Stimulated activated CD4-positive, alpha-beta T cell treated with anti-CD3 and anti-CD28 coated beads, Interleukin-1b, Interleukin-23, amount 100 ng/mL, for 1 hour (primary cell): ENCODE measurements at places on chromosomes 3 and 15.

DNA sequence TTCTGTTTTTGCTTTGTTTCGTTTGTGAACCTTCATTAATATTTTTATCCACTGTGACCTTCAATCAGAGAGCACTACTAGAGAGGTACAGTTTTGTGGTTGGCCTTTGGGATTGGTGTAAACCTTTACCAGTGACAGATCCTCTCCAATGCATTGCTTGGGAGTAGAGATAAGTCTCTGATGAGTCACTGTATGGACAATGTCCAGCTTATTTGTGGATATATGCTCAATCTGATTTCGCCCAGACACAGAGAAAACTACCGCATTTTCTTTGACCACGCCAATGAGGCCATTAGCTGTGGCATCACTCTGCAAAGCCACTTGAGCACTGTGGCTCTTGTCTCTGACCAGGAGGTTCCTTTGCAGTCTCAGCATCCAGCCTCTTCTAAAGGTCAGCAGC, 964.7 kb downstream of the TUSC7 start:
- DNase-seq: no peak

- DNase-seq: no peak
These were observed 298.2 kb downstream of the UBE2E2 start for GRCh38 chr3:23501201-23501802.

DNA sequence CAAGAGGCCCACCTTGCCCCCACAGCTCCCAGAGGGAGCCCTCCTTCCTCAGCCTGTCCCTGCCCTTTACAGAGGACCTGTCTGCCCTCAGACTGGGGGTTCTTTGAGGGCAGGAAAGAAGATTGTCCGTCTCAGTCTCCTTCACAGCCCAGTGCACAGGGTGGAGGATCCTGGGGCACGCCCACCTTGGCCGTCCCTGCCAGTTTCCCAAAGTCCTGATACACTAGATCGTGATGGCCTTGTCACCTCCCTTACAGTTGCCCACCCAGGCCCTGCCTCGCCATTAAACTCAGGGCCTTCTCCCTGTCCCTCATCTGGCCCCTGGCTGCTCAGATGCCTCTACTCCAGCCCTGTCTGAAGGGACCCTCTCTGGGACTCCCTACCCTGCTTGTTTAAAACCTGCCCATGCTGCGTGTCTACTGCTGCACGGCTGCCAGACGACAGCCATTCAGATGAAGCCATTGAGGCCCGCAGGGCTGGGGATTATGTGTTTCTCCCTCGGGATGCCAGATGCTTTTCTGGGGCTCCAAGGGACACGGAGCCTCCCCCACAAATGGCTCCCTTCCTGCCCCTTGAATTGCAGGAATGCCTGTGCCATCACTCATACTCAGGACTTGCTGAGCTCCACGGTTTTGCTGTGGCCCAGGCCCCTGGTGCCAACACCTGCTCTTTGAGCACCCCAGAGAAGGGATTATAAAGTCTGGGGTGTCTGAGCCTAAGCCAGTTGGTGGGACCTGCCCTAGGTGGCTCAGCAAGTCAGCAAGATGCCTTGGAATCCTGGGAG, 27.8 kb downstream of the ACSBG1 start:
- DNase-seq: no peak

DNA sequence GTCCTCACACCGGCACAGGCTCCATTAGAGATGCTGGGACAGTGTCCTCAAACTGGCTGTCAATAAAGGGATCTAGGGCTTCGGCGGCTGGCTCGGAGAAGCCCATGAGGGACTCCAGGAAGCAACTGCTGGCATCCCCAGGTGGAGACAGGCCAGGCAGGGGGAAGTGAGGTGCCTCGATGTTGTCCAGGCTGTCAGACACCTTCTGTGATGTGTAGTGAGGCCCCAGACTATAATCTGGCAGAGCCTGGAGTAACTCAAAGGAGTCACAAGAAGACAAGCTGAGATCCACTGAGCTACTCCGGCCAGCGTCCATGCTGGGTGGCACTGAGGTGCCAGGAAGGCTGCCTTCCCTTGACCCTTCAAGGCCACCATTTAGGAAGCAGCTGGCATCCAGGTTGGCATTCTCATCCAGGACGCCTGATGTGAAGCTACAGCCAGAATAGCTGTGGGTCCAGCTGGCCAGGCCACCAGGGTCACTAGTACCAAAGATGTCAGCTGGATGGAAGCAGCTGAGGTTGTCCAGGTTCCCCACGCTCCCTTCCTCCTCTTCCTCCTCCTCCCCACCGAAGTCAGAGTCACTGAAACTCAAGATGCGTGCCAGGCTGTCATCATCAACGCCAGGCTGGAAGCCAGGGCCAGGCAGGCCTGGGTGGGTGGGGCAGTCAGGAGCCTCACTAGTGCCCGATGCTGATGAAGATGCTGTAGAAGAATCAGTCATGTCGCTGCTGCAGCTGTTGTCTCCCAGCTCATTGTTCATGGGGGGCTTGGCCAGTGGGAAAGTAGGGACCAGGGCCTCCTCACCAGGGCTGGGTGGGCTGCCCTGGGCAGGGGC, 10.1 kb downstream of the CSRNP1 start:
- DNase-seq: no peak

GRCh38 chr3:12188328-12188648, 29.6 kb upstream of the TIMP4 start:
- DNase-seq: no peak

GRCh38 chr3:42685363-42685881, at the start of gene KLHL40:
Gene KLHL40, plus strand, starts transcription at chr3:42685537. Its CDS starts 82 bp downstream, at chr3:42685619.
- DNase-seq: no peak

DNA sequence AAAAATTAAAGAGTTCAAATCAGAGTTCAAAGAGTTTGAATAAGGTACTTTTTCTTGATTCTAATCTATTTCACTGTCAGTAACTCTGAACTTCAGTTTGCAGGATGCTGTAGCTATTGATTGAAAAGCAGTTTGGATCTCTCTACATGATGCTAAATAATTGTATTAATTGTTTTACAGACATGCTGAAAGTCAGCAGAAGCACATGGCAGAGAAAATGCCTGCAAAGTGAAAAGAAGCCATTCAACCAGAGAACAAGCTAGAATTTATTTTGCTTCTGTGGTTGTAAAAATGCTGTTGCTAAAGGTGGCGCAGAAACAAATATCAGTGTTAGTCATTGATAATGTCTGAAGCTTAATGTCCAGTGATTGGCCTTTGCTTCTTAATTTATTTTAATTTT, 92.1 kb upstream of the IL12A start:
- DNase-seq: no peak
